Right renal cortex interstitium (tissue), 3 donors: ENCODE measurements at places on chromosomes 2 and 18.

DNA sequence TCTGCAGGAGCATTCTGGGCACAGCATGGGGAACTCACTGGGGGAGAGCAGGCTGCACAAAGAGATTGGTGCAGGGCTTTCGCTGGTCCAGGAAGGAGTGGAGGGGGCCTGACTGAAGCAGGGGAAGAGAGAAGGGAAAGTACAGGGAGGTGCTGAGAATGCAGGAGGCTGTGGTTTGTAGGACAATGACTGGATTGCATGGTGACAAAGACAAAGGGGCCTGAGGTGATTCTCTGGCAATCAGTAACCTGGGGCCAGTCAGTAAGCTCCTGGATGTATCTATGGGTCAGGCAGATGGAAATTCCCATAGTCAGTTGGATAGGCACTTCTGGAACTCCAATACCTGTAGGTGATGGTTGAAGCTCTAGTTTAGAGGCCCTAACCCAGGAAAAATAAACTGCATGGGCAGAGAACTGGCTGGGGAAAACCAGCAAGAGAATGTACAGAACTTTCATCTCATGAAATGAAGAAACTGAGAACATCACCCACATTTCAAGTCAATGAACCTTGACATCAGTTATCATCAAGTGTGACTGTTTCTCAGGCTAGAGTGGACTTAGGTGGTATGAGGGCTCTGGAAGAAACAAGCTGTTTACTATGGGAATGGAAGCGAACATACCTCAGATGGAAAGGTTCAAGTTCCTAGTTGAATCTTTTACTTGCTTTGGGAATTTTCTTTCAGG lies 193.2 kb downstream of the TPGS2 start:
- DNase-seq, result no peak

DNA sequence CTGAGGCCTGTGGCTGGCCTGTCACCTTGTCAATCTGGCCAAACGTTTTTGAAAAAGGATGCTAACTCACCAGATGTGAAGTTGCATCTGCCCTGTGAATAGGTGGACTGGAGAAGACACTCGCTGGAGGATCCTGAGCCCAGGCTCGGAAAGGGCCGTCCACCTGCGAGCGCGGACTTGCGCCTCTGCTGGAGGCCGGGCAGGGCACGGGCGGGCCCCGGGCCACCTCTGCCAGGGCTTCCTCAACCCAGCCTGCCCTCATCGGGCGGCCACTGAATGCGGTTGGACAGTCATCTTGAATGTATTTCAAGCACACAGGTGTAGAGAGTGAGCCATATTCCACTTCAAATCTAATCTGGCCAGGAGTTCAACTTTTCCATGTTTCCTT lies 83.9 kb downstream of the FAM210A start:
- DNase-seq, result no peak

GRCh38 chr2:63048367-63049171 lies 2.1 kb upstream of the OTX1 start:
- no peak for DNase-seq

DNA sequence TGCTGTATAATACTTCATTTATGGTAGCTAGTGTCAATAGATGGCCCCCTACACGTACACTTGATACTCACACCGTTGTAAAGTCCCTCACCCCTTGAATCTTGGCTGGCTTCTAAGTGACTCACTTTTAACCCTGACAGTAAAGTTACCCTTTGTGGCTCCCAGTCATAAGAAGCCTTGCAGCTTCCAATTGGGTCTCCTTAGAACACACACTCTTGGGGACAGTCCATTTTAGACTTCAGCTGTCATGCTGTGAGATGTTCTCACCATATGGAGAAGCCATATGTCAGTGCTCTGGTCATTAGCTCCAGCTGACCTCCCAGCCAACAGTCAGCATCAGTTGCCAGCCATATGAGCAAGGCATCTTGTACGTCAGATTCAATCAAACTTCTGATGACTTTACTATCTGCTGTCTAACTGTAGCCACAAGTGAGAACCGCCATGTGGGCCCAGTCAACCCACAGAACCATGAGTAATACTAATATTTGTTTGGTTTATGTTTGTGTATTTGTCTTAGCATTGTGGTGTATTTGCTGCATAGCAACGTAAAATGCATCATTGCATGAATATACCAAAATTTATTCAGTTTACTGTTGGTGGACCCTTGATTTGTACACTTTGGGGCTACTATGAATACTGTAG lies 68.3 kb downstream of the PTPN4 start:
- DNase-seq, result no peak

DNA sequence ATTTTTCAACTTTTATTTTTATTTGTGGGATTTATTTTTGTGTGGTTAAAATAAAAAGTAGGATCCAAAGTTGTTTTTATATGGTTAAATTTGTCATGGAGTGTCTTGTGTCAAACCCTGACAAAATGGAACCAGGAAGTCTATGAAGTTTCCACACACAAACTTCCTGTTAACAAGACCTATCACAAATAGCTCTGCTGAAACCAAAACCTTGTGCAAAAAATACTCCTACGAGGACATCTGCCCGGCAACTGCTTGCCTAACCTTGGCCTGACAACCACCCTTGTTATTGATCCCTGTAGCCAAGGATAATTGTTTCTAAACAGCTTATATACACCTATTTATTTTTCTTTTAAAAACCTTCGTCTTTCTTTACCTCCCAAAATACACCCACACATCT lies 389.6 kb downstream of the TRIB2 start:
- no peak for DNase-seq

DNA sequence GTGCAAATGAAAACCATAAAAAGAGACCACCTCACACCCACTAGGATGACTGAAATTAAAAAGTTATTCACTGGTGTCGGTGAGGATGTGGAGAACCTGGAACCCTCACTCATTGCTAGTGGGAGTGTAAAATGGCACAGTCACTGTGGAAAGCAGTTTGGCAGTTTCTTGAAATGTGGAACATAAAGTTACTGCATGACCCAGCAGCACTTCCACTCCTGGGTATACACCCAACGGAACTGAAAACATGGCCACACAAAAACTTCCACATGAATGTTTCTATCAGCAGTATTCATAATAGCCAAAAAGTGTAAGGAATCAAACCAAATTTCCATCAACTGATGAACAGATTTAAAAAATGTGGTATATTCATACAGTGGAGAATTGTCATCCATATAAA lies 65.1 kb upstream of the SLC66A3 start:
- no peak for DNase-seq

GRCh38 chr18:26703170-26703930 lies 155.0 kb upstream of the KCTD1 start:
- DNase-seq, result no peak

DNA sequence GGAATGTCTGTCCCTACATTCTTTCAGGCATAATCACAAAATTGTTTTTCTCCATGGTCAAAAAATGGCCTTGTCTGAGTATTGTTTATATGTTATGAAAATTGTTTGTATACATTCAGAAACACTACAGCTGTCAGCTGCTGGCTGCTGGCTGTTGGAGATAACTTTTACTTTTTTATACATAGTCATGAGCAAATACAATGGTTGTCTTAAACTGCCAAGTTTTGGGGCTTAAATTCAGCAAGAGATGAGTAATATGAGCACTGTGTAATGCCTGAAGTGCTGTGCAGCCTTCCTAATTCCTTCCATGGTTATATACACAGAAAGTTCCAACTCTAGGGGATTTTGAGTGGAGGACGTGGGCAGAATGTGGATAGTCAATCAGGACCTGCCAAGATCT lies 168.9 kb upstream of the RMP24 start:
- DNase-seq, result no peak

DNA sequence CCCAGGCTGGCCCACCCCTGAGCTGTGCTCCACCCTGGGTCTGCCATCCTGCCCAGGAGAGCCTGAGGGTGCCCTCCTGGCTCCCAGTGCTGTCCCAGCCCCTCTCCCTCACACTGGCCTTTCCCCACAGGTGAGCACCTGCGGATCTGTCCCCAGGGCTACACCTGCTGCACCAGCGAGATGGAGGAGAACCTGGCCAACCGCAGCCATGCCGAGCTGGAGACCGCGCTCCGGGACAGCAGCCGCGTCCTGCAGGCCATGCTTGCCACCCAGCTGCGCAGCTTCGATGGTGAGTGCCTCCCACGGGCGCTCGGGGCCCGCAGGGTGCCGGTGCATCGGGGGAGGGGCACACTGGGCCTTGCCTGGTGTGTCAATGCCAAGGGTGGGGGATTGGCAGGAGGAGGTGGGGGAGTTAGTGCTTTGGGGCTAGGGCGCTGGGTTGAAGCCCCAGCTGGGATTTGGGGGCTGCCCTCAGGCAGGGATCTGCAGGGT lies 23.5 kb downstream of the GPC1 start:
- DNase-seq, result no peak

DNA sequence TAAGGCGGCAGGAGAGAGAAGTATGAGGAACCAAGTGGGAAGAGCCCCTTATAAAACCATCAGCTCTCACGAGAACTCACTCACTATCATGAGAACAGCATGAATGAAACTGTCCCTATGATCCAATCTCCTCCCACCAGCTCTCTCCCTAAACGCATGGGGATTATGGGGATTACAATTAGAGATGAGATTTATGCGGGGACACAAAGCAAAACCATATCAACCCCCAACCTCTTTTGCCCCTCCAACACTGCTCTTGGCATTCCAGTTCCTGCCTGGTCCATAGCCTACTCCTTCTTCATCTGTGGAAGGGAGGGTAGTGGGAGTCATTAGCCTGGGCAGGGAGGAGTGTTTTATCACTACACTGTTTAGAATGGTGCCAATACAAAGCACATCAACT lies 1.4 kb upstream of the EHD3 start:
- no peak for DNase-seq

- DNase-seq, result no peak
Observed at GRCh38 chr2:176852667-176853066, 359.9 kb upstream of the HNRNPA3 start.

- DNase-seq, result no peak
Observed at GRCh38 chr18:8825273-8825672, 119.9 kb downstream of the MTCL1 start.

DNA sequence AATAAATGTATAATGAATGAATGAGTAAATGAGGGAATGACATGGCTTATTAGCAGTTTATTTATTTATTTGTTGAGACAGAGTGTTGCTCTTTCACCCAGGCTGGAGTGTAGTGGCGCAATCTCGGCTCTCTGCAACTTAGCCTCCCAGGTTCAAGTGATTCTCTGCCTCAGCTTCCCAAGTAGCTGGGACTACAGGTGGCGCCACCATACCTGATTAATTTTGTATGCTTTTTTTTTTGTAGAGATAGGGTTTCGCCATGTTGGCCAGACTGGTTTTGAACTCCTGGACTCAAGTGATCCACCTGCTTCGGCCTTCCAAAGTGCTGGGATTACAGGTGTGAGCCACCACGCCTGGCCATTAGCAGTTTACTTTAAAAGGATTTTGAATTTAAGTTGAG lies 100.3 kb upstream of the CAVIN2 start:
- DNase-seq, result no peak

DNA sequence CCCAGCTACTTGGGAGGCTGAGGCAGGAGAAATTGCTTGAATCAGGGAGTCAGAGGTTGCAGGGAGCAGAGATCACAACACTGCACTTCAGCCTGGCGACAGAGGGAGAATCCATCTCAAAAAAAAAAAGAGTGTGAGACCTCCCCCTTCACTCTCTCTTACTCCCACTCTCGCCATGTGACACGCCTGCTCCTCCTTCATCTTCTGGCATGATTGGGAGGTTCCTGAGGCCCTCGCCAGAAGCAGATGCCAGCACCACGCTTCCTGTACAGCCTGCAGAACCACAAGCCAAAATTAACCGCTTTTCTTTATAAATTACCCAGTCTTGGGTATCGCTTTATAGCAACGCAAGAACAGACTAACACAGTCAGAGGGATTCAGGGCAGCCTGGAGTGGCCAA lies 66.3 kb upstream of the CREB1 start:
- no peak for DNase-seq

GRCh38 chr2:31735716-31736115 lies 155.0 kb upstream of the SRD5A2 start:
- no peak for DNase-seq

DNA sequence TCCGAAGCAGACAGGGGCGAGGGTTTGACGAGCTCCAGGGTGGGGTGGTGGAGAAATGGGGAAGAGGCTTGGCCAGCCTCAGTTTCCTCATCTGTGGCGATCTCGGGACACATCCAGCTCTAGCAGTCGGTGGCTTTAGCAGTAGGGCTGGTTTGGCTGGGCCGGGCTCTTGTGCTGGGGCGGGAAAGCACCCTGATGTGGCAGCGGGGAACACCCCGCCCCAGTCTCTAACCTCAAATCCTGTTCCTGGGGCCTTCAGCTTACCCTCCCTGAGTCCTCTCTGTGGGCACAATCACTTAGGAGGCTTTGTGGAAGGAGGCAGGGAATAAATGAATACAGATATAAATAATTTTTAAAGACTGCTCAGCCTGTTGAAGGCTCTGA lies 26.5 kb upstream of the MCFD2 start:
- DNase-seq, result no peak

GRCh38 chr2:103169861-103170260 lies 408.0 kb downstream of the TMEM182 start:
- no peak for DNase-seq

- DNase-seq, result no peak
Observed at GRCh38 chr2:111930875-111931274, 32.5 kb downstream of the MERTK start.

- DNase-seq, result no peak
Observed at GRCh38 chr18:9690418-9691188, 17.5 kb upstream of the RAB31 start.

DNA sequence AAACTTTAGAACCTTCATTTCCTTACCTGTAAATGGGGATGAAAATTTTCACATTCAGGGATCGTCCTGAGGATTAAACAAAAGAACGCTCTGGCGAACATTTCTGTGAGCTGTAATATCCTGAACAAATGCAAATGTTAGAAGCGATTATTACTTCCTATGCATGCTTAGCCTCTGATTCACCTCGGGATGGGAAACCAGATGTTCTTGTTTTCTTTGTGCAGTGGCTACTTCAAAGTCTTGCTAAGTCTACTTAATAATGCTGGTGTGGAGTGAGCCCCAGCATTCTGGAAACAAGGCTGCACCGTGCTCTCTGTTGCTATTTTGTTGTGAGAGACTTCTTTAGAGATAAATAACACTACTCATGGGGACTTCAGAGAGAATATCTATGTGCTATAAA lies 119.1 kb upstream of the PELI1 start:
- DNase-seq, result no peak
